Lower leg skin (tissue), 4 donors: ENCODE measurements at places on chromosomes 7 and 10. TPM values are rescaled to one million over a fixed set of nuclear protein-coding genes. Genes with fewer than 3 reads are reported as not detected.

NRG3 gene
- 0.15 TPM for total RNA-seq

SLC26A3 gene
- not detected for total RNA-seq

PDLIM1 gene
- total RNA-seq: 70.4 TPM

SLC18A3 gene
- not detected for total RNA-seq

CYP2E1 gene
- 18.3 TPM for total RNA-seq

DGKB gene
- total RNA-seq: 0.58 TPM

IMMP2L gene
- 16.1 TPM for total RNA-seq

ZFAND2A gene
- 25.5 TPM for total RNA-seq

PANK1 gene
- 10.8 TPM for total RNA-seq

SFXN4 gene
- total RNA-seq: 9.1 TPM

ZNF365 gene
- total RNA-seq: 0.49 TPM

TSPAN12 gene
- 3.7 TPM for total RNA-seq

PIP gene
- 64.4 TPM for total RNA-seq

PRSS1 gene
- total RNA-seq: not detected

TRIM50 gene
- not detected for total RNA-seq

KCNIP2 gene
- total RNA-seq: 1.7 TPM

PLCE1 gene
- 2.7 TPM for total RNA-seq

EPC1 gene
- total RNA-seq: 37.0 TPM

LHFPL3 gene
- total RNA-seq: not detected

UPK3B gene
- total RNA-seq: 2.6 TPM
